ENCODE measurements at places on chromosomes 12 and 14.

DNA sequence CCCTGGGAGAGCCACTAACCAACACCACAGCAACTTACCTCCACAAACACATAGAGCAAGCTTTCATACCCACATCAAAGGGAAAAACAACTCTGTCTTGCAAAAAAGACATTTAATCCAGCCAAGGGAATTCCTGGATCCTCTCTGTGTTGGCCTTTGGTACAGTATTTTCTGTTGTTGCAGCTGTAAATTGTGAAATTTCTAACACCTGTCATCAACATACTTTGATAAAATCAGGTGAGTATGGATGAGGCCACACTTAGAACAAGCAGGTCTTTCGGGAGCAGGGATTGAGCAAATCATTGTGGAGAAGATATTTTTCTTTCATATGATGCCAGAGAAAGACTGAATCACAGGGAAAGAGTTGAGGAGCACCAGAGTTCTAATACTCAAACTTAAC lies 89.3 kb downstream of the SPTSSA start:
- DNase-seq = no peak

GRCh38 chr14:100159094-100159864 lies at the start of gene DEGS2:
DEGS2 (minus strand) TSS chr14:100159645; CDS start chr14:100159587, 58 bp downstream.
- no peak for DNase-seq

GRCh38 chr14:24431569-24432258 lies 2.0 kb downstream of the KHNYN start:
- DNase-seq = peak; percentile 83

GRCh38 chr14:92144708-92145107 lies 22.9 kb downstream of the CPSF2 start:
- no peak for DNase-seq

DNA sequence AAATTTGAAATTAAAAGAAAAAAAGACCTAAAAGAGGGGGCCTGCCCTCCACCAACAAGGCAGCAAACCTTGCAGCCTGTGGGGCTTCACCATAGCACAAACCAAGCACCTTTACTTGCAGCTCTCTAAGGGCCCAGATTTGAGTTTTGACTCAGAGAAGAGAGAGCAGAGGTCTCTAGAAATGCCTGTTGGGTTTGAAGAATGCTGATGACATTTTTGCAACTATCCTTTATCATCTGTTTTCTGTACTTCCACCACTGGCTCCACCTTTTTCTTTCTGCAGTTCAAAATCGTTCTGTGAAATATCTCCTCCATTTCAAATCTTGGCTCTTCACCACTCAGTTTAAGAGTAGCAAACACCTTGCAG lies 83.8 kb upstream of the HMGA2 start:
- no peak for DNase-seq

GRCh38 chr12:14988035-14988434 lies 15.2 kb downstream of the PDE6H start:
- no peak for DNase-seq
